ENCODE measurements at places on chromosomes 12 and 14. TPM values are rescaled to one million over a fixed set of nuclear protein-coding genes. Genes with fewer than 3 reads are reported as not detected.
A peak's percentile ranks its signal among the peaks of the same experiment; 100 is the strongest.

DNA sequence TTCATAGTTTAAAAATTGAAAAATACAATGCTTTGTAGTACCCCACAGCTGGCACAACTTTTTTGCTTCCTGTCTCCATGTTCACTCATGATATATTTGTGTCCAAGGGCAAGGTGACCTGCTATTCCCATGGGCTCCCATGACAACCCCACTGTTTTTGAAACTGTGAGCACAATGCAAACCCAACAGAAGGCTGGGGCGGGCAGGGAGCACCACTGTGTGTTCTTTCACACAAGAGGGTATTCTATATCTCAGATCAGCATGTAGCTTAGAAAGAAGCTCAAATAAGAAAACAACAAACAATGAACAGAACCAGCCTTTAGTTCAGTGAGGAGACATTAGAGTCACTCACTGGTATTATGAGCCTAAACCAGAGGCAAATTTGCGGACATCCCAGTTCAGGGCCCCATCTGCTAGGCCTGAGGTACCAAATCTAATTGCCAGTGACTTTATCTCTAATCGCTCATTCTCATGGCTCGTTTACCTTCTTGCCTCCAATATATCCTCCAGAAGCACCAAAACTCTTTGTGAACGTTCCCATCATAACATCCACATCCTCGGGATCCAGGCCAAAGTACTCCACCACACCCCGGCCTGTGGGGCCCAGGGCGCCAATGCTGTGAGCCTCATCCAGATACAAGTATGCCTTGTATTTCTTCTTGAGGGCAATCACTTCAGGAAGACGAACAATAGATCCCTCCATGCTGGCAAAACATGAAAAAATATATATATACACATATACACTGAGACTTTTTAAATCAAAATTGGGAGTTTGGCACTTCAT lies 56.4 kb upstream of the ISM2 start:
- DNase-seq: no peak

DNA sequence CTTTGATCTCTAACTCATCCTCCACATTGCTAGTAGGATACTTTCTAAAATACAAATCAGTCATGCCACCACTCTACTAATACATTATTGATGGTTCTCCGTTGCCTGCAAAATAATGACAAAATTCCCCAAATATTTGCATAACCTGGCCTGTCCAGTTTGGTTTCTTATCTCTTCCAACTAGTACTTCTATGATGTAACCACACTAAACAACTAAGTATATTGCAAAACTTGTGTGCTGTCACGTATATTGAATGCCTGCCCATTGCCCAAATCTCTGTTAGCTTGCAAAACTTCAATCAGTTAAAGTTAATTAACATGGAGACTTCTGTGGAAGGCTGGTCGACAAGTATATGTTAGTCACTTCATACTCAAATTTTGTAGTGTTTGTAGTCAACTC lies 6.5 kb downstream of the OR6C74 start:
- no peak for DNase-seq

The GDF3 gene
- 0.36 TPM for polyA plus RNA-seq

DNA sequence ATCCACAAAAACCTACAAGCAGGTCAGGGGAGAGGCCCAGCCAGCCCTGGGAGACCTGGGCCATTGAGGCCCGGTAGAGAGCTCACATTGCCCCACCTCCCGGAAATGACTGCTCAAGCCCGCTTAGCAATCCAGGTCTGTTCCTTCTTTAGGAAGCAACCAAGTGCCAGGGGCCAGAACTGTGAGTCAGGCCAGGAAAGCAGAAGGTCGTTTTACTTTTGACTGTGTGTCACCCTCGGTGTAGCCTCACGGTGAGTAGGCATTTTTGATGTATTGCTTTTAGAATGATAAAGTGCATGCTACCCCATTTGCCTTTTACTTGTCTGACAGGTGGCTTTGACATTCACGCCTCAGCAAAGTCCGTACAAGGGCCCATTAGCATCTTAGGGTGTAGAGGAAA lies 25.4 kb upstream of the PWP1 start:
- no peak for DNase-seq

DNA sequence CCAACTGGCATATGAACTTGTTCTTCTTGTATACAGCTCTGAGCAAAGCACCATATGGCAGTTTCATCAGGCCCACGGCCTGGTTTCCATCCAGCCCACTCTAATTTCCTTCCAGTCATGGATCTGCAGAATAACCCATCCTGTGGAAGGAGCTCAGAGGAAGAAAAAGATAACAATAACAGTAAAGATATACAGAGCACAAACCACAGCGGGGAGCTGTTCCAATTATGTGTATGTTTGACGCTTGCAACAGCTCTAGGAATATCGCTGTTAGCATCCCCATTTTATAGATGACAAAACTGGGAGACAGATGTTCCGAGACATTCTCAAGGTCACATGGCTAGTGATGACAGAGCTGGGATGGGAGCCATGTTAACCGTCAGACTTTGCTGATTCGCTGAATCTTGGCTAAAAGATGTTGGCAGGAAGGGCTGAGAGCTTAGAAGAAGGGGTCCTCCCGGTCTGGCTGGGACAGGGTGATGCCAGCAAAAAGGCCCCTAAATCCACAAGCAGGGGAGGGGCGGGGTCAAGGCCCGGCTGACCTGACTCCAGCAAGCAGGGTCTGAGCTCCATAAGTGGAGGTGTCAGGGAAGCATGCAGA lies 34.4 kb upstream of the CIPC start:
- no peak for DNase-seq

DNA sequence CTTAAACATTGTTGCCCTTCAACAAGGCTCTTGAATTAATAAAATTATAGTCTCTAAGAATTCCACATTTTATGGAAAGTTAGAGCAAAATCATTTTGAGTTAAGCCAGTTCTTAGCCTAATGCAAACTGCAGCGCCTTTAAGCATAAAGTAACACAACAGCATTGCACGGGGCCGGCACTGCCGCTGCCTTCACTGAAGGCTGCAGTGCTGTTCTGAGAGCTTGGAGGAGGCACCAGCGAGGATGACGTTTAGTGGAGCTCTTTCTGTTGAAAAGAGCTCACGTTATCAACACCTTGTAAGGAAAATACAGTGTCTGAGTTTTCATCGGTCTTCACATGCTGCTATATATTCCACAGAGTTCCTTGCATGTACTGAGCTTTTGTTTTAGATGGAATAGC lies 38.3 kb upstream of the DYNC1H1 start:
- DNase-seq: no peak

DNA sequence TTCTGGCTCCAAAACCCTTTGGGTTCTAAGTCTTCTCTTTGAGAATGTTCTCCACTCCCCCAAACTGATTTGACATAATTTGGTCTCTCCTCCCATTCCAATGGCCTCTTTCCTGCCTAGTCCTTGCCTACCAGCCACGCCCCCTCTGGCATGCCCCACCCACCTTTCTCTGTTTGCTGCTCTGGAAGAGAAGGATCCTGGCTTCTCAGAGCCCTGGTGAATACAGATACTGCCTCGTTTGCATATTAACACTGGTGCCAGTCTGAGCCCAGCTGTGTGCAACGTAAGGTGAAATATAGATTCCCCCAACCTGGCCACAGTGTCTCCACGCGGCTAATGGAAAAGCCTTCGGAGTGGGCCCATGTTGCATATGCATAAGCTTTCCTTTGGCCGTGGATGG lies 79.7 kb downstream of the PAPOLA start:
- no peak for DNase-seq

GRCh38 chr12:25051656-25052195 lies 102.8 kb upstream of the BCAT1 start:
- no peak for DNase-seq

- DNase-seq: no peak
These were observed 110.8 kb upstream of the KRAS start for GRCh38 chr12:25361511-25361910.

GRCh38 chr14:56854325-56854724 lies 44.0 kb upstream of the OTX2 start:
- no peak for DNase-seq

DNA sequence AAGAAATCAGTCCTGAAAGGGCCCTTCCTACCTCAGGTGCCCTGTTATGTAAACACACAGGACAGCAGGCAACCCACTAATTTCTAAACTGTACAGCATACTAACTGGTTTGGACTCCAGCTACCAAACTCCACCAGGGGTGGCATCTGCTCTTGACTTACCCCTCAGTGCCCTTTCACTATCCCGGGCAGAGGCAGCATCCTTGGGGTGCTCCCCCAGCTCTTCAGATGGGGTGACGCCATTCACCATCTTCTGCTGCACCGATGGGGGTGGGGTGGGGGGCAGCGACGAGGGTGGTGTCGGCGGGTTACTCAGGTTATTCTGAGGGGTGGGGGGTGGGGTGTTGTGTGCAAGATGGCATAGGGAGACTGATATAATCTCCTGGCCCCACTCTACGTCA lies 11.5 kb upstream of the PRKAG1 start:
- no peak for DNase-seq

GRCh38 chr14:92430686-92431085 lies 82.9 kb upstream of the RIN3 start:
- no peak for DNase-seq

The KLRC4 gene
- polyA plus RNA-seq: not detected

The KERA gene
- polyA plus RNA-seq: not detected

GRCh38 chr12:6092784-6093722 lies 31.4 kb downstream of the VWF start:
- DNase-seq: no peak

DNA sequence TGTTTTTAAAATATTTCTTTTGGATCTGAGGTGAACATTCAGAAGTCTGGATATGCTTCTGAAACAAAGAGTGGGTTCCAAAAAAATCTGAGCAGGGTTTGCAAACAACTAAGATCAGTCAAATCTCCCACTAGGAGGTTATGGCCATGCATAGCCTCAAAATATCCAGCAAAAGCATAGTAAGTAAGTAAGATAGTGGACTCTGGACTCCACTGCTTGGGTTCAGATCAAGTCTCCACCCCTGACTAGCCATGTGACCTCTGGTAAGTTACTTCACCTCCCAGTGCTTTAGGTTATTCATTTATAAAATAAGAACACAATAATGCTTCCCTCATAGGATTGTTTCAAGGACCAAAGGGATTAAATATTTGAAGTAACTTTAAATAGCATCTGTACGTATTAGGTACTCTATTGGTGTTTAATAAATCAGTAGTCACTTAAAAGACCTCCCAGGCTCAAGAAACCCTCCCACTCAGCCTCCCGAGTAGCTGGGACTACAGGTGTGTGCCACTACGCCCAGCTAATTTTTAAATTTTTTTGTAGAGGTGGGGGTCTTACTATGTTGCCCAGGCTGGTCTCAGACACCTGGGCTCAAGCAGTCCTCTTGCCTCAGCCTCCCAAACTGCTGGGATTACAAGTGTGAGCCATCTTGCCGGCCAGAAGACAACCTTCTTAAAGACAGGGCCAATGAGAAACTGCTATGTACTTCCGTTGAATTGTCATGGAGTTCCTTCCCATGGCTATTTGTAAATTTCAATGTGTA lies 95.7 kb upstream of the SOX5 start:
- no peak for DNase-seq

DNA sequence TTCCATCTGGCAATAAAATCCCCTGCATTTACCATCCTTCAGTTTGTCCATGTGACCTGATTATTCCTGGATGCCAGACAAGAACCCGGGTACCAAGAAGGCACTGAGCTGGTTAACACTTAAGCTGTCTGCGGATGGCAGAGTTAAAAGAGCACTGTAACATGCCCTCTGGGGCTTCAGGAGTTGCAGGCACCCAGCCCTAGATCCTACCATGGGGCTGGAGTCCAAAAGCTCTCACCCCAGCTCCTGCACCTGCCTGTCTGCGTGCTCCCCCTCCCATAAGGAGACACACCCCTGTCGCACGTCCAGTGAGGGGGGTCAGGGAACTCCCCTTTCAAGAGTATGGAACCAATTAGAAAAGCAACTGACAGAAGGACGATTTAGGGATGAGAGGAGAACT lies 14.6 kb upstream of the FBXO34 start:
- no peak for DNase-seq

DNA sequence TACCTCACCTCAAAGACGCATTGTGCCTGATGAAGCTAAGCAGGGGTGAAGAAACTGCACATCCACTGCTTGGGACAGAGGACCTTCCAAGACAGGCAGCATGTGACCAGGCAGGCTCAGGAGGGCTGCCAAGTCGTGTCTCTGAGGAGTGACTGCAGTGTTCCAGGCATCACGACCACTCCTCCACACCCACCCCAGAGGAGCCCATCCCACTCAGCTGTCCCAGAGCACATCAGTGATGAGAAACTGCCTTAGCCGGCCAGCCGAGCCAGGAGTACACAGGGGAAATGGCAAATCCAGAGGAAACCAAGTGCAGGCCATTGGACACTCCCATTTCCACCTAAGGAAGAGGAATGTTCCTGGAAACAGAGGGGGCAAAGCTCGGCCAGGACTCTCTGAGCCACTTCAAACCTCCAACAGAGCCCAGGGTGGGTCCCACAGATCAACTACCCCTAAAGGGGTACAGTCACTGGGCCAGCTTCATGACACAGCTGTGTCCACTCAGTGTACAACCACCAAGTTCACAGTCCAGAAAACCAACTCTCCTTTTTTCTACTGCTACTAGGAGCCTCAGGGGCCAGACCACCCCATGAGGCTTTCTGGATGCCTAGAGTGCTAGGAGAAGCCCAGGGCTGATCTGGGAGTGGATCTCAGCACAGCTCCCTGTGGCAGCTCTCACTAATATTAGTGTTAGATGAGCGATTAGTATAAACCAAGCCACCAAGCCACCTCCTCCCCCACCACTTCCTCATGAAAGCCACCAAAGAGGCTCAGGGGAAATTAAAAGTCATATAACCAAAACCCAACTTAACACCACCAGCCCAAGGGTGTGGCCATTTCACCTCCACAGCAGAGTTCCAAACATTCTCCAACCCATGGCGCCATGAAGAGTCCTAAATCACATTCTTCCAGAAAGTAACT lies 15.4 kb downstream of the PXN start:
- DNase-seq: peak; percentile 83

DNA sequence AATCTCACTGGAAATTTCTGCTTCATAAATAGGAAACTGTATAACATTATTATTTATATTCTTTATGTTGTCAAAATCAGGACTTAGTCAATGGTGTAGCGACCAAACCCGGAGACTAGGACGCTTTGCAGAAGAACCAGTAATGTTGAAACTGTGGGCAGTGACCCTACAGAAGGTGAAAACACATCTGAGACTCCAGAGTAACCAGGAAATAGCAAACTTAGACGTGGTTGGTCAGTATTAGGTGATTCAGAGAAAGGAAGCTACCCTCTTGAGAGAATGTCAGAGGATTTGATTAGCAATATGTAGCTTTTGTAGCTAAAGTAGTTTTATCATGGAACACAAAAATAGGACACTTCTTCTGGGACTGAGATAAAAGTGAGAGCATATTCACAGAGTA lies 381.9 kb downstream of the SLC16A7 start:
- no peak for DNase-seq

GRCh38 chr12:93886533-93887511 lies 209.6 kb downstream of the CRADD start:
- no peak for DNase-seq

DNA sequence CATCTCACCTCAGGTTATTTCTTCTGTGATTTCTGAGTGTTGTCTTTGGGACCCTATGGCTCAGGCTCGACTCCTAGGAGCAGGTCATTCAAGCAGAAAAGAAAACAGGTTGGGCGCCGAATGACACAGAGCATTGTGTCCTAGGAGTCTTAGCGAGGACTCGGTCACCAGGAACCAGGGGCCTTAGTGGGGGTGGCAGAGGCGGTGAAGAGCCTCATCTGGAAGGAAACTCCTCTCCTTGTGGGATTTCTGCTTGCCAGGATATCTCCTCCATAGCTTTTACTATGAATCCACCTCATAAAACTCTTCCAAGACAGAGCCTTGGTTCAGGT lies 630 bp downstream of the PLEKHH1 start:
- DNase-seq: no peak
